ENCODE measurements at places on chromosomes 2 and 18.

DNA sequence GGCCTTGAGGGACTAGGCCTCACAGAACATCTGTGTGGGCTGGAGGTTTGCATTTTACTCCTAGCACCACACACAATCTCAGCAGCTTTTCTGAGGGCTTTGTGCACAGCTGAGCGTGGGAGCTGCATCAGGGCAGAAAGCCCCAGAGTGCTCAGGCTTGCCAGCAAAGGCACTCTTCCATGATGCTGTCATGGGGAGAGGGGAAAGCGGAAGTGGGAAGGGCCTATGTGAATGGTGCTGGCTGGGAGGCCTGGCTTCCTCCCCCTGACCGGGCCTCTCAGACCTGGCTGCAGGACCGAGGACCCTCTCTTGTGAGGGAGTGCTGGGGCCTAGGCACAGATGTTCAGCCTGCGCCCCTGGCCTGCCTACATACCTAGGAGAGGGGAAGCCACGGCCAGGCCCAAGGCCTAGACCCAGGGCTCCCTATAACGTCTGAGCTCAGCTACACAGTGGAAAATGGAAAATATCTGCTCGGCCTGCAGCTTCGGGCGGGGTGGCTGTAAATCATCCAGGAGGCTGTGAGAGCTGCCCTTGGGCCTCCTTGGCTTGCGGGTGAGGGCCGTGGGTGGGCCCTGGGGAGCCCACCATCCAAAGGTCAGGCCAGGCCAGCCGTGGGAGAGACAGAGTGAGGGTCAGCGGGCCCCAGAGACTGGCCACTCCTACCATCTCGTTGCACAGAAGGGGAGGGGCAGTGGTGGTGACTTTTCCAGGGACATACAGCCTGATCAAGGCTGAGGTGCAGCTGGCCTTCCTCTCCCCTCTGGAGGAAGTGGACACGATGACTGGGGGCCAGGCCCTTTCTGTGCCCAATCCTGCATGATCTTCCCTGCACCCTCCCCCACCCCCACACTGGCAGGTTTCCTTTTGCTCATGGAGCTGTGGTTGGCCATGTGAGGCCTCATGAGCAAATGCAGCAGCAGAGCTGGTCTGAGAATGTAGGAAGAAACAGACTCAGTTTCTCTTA is 22.8 kb downstream of the GLI2 start:
- peak; percentile 80 for DNase-seq

- DNase-seq = no peak
Observed at GRCh38 chr18:78904179-78904531, 75.5 kb upstream of the SALL3 start.

GRCh38 chr2:200138391-200139124 is 167.9 kb upstream of the SPATS2L start:
- DNase-seq = peak; percentile 73

- DNase-seq = no peak
Observed at GRCh38 chr2:20467789-20468548, 21.1 kb downstream of the RHOB start.

DNA sequence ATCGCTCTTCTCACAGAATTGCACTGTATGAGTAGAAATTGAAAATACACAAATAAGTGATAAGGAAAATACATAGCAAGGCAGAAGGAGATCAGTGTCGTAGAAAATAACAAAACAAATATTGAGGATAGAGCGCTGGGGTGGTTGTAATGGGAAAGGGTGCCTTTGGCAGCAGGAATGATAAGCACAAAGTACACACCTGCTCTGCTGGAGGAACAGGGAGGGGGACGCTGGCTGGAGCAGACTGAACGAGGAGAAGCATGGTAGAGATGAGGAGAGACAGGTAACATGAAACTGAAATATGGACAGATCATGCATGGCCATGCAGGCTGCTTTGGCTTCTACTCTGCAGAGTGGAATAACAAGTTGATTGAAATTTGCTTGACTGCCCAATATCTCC is 181.2 kb upstream of the FSHR start:
- DNase-seq = no peak

DNA sequence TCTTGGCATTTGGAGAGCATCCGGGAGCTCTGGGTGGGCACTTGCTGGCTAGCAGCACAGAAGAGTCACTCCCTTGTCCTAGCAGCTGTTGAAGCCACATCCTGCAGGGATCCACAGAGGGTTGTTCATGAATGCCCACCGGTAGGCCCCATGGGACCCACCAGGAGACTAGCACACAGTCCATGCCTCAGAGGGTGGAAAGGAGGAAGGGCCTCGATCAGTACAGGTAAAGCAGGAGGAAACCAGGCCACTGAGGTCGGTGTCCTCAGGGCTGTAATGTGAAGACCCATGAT is 205.8 kb downstream of the SEPTIN10 start:
- no peak for DNase-seq

GRCh38 chr2:120342446-120342845 is 3.5 kb upstream of the INHBB start:
- DNase-seq = no peak

DNA sequence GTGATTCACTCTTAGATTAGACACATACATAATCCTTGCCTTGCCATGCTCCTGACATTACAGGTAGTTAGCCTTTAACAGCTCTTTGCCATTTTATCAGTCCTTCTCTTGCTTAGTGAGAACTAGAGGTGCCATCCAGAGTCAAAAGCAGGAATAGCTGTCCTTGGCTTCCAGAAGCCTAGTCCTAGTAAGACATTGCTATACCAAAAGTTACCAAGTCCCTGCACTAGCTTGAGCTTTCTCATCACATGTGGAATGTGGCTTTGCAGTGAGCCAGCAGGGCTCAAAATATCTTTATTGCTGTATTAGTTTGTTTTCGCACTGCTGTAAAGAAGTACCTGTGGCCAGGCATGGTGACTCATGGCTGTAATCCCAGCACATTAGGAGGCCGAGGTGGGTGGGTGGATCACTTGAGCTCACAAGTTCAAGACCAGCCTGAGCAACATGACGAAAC is 104.7 kb upstream of the NOSTRIN start:
- peak; percentile 9 for DNase-seq

DNA sequence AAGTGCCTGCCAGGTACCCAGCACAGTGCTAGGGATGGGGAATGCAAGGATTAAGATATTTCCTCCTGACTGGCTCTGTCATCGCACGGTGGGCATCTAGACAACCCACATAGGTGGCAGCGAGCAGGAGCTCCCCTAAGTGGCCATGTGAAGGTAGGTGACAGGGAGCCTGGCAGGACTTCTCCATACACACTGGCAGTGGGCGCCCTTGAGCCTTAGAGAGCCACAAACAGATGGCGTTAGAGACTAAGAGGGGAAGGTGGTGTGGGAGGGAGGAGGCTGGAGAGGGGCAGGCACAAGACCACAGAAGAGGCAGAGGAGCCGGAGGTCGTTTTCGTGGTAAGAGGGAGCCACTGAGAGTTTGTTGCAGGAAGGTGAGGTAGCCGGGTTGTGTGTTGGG is 15.2 kb downstream of the PRELID3A start:
- no peak for DNase-seq

DNA sequence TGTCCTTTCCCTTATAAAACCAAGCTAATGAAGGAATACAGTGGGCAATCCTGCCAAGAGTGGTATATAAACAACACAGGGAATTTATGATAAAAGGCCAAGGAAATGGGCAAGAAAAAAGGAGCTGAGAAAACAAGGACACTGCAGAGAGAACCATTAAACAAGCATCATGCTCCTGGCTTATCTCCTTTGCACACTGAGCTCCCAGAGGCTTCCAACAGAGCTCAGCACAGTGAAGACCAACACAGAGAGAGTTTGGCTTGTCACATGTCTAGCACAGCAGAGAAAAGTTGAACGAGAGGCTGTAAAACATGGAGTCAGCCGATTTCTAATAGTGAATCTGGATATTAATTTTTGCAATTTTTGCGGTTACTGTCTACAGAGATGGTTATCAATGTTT is 68.0 kb upstream of the KLF7 start:
- no peak for DNase-seq

DNA sequence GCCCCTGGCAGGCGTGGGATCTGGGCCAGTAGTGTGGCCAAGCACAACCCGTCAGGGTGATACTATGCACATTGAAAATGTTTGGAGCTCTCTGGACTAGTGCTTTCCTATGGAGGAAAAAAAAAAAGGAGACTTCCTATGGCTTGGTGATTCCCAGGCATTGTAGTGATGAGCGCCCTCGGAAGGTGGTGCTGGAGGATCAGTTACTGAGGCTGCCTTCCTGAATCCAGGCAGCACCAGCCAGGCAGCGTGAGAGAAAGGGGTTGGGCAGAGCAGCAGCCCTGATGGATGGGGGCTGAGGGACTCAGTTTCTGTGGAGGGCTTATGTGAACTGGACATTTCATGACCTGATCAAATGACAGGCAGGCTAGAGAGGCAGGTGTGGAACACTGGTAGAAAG is 70.9 kb downstream of the CHRNA1 start:
- DNase-seq = no peak

GRCh38 chr2:72895154-72895553 is 7.9 kb downstream of the SPR start:
- DNase-seq = no peak

DNA sequence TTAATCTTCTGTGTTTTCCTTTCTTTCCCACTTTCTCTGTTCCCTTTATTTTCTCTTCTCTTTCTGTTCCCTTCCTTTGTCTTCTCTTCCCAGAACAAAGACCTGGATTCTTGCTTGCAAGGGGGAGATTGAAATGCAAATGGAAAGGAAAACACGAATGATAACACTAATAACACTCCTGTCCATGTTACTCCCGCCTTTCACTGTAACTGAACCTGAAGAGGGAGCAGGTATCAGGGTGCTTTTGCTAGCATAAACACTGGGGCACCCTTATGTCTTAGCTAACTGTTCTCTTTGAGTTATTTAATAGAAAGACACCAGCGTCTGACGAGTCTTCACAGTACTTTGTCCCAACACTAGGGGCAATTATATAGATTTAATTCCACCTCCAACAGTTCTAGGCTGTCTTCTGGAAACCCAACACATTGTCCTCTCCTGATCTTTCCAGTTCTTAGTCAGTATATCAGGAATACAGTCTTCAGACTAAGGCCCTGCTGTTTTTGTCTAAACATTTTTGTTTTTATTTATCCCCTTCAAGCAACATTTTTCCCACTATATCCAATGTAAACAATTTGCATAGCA is 99.2 kb downstream of the PTPRM start:
- DNase-seq = no peak

- no peak for DNase-seq
Observed at GRCh38 chr2:187971893-187972292, 319.8 kb upstream of the GULP1 start.

DNA sequence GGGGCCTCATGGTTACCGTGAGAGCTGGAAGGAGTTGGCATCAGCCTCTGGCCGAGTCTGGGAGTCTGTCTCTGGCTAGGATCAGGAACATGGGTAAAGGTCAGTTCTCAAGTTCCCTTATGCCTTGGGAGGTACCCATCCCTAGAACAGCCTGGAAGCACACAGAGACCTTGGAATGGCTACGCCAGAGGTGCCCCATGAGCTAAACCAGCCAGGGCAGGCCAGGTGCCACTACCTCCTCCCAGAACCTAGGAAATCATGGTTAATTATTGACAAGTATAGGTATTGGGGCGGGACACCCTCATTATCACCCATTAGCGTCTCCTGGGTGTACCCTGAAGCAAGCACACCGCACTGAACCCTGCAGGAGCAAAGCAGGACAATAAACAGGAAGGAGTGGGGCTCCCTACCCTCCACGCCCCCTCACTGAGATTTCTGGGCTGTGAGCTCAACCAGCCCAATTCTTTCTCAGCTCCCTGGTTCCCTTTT is 3.0 kb upstream of the ASPRV1 start:
- no peak for DNase-seq

GRCh38 chr2:40169430-40169829 is 282.5 kb downstream of the SLC8A1 start:
- DNase-seq = no peak

DNA sequence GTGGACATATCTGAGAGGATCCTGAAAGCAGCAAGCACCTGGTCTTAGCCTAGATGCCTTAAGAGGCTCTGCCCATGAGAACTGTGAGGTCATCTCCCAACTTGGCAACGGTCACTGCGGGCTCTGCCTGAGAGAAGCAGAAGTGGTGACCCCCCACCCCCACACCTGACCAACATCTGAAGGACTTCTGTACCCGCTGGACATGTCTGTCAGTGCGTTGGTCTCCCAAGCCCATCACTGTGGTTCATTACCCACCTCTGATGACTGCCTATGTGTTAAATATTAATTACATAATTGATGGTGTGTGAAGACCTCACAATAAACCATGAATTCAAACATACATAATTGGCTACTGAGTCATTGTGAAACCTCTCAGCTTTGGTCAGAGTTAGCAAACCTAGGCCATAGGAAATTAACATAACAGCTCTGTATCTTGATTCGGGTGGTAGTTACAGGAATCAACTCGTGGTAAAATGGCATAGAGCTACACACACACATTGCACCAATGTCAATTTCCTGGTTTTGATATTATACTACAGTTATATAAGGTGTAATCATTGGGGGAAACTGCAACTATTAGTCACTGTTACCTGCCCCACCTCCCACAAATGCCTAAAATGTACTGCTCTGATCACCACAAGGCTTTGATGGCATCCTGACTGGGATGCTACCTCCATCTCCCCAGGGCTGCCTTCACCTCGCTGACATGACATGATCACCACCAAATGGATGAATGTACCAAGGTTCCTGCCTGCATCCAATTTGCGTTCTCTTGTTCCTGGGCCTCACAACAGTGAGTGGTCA is 4.3 kb upstream of the GALNT1 start:
- DNase-seq = no peak

GRCh38 chr2:84904717-84905174 is 710 bp upstream of the TMSB10 start:
- DNase-seq = peak; percentile 76

GRCh38 chr2:150528861-150529801 is 41.7 kb upstream of the RND3 start:
- DNase-seq = peak; percentile 86

GRCh38 chr2:85453571-85453970 is 35.1 kb downstream of the SH2D6 start:
- no peak for DNase-seq

DNA sequence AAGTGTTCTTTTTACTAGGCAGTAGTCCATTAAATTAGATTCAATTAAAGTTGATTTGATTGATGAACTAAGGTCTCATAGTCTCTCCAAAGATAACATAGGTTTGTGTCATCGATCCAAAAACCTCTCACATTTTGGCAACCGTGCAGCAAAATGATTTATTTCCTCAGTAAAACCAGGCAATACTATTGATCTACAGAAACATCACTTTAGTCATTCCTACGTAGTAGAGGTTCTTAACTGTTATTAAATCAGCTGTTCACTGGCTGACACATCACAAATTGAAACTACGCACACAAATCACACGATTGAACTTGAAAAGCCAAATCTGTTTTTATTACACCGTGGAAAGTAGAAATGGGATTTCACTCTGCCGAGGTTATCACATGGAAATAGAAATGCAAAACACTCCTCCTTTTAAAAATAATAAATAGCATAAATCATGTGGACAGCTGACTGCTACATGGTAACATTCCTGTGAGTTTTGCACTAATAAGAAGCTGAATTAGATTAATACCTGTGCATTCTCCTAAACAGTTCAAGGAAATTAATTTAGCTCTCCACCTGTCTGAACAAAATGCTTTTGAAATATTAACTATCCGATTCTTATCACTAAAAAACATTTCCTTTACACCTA is 262.5 kb downstream of the CDH20 start:
- peak; percentile 65 for DNase-seq

GRCh38 chr18:45449418-45450227 is 165.7 kb upstream of the SLC14A2 start:
- DNase-seq = peak; percentile 28

- DNase-seq = peak; percentile 75
Observed at GRCh38 chr2:36695746-36696415, 626 bp upstream of the VIT start.
